ENCODE measurements at places on chromosomes 12 and 14.

DNA sequence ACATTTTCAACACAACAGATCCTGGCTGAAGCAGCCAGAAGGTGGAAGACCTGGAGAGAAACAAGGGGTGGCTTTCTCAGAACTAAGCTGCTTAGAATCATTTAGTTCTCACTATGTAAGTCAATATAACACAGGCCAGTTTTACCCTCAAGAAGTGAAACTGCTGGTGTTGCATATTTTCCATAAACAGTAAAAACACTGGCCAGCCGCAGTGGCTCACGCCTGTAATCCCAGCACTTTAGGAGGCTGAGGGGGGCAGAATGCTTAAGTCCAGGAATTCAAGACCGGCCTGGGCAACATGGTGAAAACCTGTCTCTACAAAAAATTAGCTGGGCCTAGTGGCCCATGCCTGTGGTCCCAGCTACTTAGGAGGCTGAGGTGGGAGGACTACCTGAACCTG, 11.6 kb downstream of the STX2 start:
- no peak for DNase-seq

DNA sequence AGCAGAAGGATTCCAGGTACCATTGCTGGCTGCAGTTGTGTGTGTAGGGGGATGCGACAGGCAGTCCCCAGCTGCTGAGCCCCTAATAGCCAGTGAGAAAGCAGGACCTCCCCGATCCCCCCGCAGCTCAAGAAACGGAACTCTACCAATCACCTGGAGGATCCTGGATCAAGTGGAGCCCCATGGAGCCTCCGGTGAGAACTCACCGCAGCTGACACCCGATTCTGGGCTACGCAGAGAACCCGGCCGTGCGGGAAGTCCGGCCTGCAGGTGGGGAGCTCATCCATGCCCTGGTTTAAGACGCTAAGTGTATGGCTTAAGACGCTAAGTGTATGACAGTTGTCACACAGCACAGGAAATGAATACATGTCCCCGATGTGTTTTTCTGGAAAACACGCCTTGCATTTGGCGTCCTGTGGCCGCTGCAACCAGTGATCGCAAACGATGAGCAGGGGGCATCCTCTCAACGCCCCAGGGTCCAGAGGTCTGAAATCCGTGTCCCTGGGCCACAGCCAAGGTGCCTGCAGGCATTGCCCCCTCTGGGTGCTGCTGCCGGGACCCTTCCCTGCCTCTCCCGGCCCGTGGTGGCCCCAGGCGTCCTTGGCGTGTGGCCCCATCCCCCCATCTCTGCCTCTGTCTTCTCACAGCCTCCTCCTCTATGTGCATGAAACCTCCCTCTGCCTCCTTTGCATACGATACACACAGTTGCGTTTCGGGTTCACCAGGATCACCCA, 75.1 kb downstream of the KIF26A start:
- DNase-seq, result no peak

DNA sequence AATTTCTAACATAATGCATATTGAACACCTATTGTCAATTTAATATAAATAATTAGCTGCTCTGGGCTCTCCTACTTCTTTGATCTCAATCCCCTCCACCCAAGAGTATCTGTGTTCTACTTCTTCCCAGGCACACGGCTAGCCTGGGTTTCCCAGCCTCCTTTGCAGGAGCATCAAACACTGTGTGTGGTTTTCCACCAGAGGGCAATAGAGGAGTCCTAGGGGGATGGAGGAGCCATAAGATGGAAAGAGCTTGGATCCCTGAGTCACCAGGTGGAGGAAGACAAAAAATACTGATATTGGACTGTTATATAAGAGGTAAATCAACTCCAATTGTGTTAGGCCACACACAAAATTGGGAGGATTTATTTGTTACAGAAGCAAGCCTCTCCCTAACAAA, 333.7 kb downstream of the GLT1D1 start:
- DNase-seq, result no peak

- no peak for DNase-seq
Measured at GRCh38 chr14:95294834-95295599, 24.7 kb downstream of the CLMN start.

- no peak for DNase-seq
Measured at GRCh38 chr12:46779879-46780278, 45.9 kb downstream of the SLC38A4 start.

GRCh38 chr14:90663680-90664079, 152.6 kb downstream of the TTC7B start:
- DNase-seq, result no peak

DNA sequence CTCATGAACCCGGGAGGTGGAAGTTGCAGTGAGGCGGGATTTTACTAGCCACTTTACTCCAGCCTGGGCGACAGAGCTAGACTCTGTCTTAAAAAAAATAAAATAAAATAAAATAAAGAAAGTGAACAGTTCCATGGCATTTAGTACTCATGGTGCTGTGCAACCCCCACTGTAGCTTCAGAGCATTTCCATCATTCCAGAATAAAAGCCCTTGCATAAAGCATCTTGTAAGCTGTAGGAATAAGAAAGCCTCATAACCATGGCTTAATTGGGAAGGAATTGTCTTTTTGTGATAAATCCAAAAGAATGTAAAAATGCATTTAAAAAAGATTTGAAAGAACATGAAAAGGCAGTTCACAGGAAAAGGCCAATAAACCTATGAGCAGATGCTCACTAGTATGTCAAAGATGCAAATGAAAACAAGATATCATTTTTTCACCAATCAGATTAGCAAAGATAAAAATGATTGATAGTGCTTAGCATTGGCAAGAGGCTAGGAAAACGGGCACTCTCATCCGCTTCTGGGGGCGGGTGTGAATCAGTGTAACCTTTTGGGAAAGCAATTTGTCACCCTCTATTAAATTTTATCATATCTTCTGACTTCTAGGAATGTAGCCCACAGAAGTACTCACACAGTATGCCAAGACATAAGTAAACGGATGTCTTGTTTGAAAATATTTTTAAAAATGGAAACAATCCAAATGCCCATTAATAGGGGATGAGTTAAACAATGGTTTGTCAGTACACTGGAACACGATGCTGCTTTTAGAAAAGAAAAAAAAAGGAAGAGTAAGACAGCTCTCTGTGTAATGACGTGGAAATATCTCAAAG, 46.6 kb downstream of the CFAP251 start:
- DNase-seq, result no peak

DNA sequence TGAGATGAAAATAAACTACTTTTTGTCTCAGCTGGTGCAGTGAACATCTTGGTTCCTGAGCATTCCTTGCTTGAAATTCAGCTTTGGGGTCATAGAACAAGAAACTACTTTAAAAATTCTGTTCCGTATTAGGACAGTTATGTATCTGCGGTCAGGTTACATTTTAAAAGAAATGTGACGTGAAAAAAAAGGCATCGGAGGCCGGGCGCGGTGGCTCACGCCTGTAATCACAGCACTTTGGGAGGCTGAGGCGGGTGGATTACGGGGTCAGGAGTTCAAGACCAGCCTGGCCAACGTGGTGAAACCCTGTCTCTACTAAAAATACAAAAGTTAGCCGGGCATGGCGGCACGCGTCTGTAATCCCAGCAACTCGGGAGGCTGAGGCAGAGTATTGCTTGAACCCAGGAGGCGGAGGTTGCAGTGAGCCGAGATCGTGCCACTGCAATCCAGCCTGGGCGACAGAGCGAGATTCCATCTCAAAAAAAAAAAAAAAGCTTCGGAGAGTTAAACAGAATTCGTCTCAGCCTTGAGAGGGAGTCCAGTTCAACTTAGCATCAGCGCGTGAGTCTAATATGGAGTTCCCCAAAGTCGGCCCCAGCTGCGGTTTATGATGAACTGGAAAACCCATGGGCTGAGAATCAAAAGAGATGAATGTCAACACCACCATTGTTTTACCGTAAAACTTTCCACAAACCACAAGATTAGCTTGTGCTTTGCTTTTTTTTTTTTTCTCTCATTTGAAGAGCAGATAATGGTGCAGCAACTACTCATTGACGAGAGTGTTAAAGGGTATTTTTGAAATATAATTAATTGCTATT, 2.1 kb upstream of the SLC2A13 start:
- no peak for DNase-seq
